ENCODE measurements at places on chromosomes 7 and 10. TPM values are rescaled to one million over a fixed set of nuclear protein-coding genes. Genes with fewer than 3 reads are reported as not detected.

GRCh38 chr10:14356921-14357320 is 26.2 kb upstream of the FRMD4A start:
- H3K36me3 ChIP-seq, result no peaks in the 10 kb centered on the region
- no peaks in the 10 kb centered on the region for H3K4me1 ChIP-seq
- no peak overlapping the region for H3K4me3 ChIP-seq
- H3K27me3 ChIP-seq, result no peaks in the 10 kb centered on the region

DNA sequence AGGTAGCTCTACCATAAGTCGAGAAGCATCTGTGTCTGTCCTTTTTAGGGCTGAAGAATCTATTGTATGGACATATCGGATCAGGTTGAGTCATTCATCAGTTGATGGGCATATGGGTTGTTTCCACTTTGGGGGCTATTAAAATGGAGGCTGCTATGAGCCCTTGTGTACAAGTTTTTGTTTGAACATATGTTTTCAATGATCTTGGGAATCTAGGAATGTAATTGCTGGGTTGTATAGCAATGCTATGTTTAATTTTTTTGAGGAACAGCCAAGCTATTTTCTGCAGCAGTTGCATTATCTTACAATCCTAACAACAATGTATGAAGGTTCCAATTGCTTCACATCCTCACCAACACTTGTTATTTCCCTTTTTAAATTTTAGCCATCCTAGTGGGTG is 46.4 kb upstream of the HABP2 start:
- no peak for DNase-seq
- H3K4me3 ChIP-seq, result no peak overlapping the region
- H3K4me1 ChIP-seq, result no peaks in the 10 kb centered on the region

DNA sequence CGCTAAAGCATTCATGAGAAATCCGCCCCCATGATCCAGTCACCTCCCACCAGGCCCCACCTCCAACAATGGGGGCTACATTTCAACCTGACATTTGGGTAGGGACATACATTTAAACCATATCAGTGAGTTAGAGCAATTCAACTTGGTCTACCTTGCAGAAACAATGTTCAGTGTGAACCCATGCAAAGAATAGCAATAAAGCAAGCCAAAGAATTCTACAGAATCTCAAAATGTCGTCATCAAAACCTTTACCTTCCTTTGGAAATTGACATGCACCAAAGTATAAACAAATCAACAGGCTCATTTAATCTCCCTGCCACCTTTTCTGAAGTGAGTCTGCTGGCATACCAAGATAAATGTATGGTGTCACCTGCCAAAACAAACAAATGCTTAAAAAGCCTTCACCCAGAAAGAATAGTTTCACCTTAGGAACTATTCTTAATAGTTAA is 68.8 kb upstream of the ABLIM1 start:
- H3K36me3 ChIP-seq, result no peaks in the 10 kb centered on the region
- no peak overlapping the region for H3K27ac ChIP-seq
- H3K27me3 ChIP-seq, result no peaks in the 10 kb centered on the region
- no peak overlapping the region for H3K4me3 ChIP-seq
- no peaks in the 10 kb centered on the region for H3K4me1 ChIP-seq

CWF19L1 gene
- 36.2 TPM for total RNA-seq

CPVL gene
- total RNA-seq, result 56.6 TPM

Measured in neural progenitor cell (in vitro differentiated cells).